ENCODE measurements at places on chromosomes 5 and 9. TPM values are rescaled to one million over a fixed set of nuclear protein-coding genes. Genes with fewer than 3 reads are reported as not detected.

- no peaks in the 10 kb centered on the region for H3K27me3 ChIP-seq
- H3K36me3 ChIP-seq, result no peaks in the 10 kb centered on the region
- H3K4me3 ChIP-seq, result no peak overlapping the region
- no peaks in the 10 kb centered on the region for H3K4me1 ChIP-seq
Measured at GRCh38 chr5:115388240-115388639, 91.8 kb upstream of the CCDC112 start.

Gene FST
- 22.4 TPM for total RNA-seq

Gene ZNF300
- total RNA-seq, result 12.3 TPM

- H3K4me3 ChIP-seq, result peak within 1 kb of the TSS; percentile 75
Measured at GRCh38 chr5:83471405-83472212, at the start of gene VCAN. Gene VCAN, plus strand, starts transcription at chr5:83471744. Its CDS starts 11,775 bp downstream, at chr5:83483519.
